ENCODE measurements at places on chromosomes 11 and 22.

- DNase-seq = no peak
These were observed 924.3 kb downstream of the TBC1D22A start for GRCh38 chr22:47686594-47687345.

GRCh38 chr11:121801781-121802180 is 314.2 kb downstream of the BLID start:
- no peak for DNase-seq

GRCh38 chr22:28594797-28595462 is 84.7 kb downstream of the TTC28 start:
- no peak for DNase-seq

DNA sequence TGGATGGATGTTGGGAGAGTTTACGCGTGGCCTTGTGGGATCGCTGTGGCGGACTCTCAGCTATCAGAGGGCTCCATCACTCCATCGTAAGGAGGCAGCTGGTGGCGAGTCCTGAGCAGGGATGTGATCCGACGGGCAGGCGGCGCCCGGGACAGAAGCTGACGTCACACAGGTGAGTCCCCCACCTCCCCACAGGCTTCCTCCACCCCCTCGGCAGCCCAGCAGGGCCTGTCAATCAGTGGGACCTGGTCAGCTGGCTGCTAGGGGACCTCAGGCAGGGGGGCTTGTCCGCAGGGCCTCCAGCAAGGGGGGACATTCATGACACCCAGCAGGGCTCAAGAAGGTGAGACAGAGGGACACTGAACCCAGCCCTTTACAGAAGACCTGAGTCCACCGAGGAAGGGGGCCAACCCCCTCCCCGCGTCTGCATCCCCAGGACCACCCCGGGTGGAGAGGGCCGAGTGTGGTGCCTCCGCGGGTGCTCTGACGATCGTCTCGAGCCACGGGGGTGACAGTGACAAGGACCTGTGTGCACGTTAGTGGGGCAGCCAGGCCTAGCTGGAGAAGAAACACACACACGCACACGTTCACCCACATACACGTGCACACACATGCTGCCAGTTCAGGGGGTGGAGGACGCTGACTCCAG is 7.1 kb downstream of the HRAS start:
- no peak for DNase-seq

- DNase-seq = no peak
These were observed 46.5 kb downstream of the FCHSD2 start for GRCh38 chr11:73095613-73096012.

GRCh38 chr22:29623059-29623458 is 19.6 kb downstream of the NF2 start:
- no peak for DNase-seq

- DNase-seq = no peak
These were observed 22.4 kb downstream of the DUSP8 start for GRCh38 chr11:1549338-1550330.

DNA sequence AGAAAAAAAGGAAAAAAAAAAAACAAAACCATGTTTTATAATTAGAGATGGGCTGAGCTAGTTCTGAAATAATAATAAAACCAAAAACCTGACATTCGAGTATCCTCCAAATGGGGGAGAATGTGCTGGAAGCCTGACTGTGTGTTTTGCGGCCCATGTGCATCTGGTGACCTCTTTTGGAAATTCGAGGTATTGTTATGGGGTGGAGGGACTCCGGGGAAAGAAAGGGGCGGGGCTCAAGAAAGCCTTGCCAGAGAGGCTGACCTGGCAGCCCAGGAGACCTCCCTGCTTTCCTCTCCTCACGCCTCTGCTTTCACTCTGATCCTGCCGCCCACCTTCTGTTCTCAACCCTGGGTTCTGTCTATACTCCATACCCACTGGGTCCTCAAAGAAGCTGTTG is 72.9 kb downstream of the CTTN start:
- DNase-seq = peak; percentile 24

DNA sequence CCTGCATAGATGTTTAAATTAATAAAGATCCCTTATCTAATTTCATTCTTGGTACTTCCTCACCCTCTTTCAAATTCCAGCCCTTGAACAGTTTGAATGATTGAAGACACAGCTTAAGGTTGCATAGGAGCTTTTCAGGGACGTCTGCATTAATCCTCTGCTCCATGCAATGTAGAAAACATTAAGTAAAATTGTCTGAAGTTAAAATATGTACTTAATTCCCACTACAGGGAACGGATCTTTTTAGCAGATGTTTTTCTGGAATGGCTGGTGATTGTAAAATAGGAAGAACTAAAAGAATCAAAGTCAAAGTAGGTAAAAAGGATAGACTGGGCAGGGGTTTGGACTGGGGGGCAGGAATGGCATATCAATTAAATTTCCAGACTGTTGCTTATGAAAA is 58.9 kb downstream of the ABTB2 start:
- no peak for DNase-seq

- no peak for DNase-seq
These were observed 45.6 kb downstream of the NCAPD3 start for GRCh38 chr11:134178032-134178674.

DNA sequence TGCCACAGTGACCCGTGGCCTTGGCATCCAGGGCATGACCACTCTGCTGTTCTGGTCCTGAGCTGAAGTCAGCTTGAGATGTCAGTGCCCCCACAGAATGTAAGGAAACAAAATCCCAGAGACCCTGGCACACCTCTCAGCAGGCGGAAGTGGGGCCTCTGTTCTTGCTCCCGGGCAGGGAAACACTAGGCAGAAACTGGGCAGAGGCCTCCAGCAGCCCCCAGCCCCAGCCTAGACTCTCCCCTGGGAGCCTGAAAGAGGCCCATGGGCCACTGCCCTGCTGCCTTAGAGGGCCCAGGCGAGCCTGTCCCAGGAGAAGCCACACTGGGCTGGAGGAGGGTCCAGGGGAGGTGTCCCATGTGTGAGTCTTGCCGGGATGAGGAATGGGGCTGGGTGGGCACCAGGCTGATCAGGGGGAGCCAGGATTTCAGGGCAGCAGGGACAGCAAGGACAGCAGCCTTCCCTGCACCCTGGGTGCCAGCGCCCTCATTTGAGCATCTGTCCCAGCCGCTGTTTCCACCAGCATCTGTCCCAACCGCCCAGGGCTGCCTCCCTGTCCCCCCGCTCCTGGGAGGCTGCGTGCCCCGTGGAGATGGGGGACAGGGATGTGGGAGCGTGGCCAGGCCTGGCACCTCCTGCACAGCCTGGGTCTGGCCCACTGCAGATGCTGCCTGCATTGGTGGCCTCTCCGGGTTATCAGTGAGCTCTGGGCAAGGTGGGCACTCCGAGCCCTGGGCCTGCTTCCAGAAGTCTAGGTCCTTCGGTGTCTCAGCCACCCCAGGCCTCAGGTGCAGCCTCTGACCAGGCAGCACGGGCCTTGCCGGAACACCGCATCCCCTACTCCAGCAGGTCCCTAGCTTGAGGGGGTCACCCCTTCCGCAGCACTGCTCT is 1072.4 kb downstream of the BRD1 start:
- DNase-seq = no peak

DNA sequence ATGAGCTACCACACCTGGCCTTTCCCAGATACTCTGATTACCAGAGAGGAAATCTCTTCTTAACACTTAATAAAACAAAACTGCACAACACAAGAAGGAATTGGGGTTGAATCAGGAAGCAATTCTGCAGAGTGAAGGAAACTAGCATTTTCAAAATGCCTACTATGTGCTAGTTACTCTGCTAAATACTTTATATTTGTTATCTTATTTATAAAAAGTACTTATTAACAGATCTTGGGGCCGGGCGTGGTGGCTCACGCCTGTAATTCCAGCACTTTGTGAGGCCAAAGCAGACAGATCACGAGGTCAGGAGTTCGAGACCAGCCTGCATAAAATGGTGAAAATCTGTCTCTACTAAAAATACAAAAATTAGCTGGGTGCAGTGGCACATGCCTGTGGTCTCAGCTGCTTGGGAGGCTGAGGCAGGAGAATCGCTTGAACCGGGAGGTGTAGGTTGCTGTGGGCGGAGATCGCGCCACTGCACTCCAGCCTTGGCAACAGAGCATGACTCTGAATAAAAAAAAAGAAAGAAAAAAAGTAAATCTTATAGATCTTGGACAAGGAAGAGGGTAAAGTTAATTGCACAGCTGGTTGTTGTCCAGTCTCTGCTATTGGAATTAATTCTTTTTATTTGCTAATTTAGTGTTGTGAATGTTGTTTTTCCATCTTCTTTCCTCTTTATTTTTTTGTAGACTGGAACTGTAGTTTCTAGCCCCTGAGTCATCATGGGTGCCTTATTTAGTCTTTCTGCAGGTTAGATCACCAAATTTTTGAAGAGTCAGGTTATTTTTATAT is 22.1 kb downstream of the TMEM135 start:
- no peak for DNase-seq

DNA sequence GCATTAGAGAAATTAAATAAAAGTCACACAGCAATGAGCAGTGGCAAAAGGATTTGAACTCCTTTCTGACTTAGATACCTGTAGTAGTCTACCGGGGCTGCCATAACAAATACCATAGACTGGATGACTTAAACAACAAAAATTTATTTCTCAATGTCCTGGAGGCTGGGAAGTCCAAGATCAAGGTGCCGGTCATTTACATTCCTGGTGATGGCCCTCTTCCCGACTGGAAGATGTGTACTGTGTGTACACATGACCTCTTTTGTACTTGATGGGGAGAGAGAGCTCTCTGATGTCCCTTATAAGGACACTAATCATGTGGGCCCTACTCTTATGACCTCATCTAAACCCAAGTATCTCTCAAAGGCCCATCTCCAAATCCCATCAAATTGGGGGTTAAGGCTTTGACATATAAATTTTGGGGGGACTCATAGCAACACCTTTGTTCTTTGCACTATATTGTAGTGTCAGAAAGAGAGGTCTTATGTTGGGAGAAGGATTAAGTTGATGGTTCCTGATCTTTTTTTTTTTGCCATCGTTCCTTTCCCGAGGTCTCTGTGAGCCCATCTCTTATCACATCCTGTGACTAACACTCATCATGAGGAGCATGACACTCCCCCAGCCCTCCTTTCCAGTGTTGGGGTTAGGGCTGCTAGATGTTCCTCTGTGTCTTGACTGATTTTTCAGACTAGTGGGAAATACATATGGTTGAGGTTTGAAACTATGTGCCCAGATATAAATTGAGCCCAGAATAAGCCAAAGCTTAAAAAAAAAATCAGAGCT is 104.3 kb downstream of the TRAF6 start:
- no peak for DNase-seq

Measured in stimulated activated CD4-positive, alpha-beta T cell treated with anti-CD3 and anti-CD28 coated beads, Interleukin-2, amount 100 ng/mL, for 24 hours (primary cell).